ENCODE measurements at places on chromosomes 11 and 22.

- no peak for DNase-seq
Observed at GRCh38 chr11:33828604-33829429, 54.5 kb upstream of the FBXO3 start.

GRCh38 chr11:66849501-66850234 is 6.4 kb downstream of the RCE1 start:
- no peak for DNase-seq

- no peak for DNase-seq
Observed at GRCh38 chr11:96715208-96715607, 325.4 kb downstream of the JRKL start.

DNA sequence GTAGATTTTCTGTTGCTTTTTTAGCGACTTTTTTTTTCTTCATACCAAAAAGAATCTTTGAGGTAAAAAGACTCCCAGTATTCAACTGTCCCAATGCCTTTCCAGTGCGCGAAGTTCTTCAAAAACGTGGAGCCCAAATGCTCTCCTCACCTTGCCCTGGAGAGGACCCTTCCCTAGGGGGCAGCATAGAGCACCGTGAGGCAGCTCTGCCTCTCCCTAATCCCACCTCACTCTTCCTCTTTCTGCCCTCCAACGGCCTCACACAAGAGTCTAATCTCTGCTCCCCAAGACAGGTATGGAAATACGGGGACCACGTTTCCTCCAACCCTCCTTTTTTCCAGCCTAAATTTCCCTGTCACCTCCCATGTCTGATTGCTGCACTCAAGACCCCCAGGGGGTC is 117.5 kb upstream of the ALX4 start:
- DNase-seq: no peak

All from AG08395 (cell line).